KBM-7 (cell line): ENCODE measurements at places on chromosomes 7 and 10.

DNA sequence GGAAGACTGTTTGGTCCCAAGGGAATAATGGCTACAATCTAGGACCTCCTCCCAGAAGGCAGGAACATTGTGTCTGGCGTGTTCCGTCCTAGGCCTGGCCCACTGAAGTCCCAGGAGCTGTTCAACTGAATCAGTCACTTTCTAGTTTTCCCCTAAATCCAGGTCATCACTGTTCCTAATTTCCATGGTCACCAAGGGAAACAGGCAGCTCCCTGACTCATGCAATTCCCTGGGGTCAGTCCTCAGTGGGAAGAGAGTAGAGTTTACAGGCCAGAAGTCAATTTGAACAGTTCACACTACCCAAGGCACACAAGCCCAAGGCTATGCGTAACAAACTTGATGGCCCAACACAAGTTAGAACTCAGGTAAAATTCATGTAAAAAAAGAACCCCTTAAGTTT is 44.0 kb downstream of the CREB3L2 start:
- no peak for DNase-seq

- DNase-seq, result peak; percentile 7
Measured at GRCh38 chr10:130389906-130390305, 253.7 kb downstream of the GLRX3 start.

DNA sequence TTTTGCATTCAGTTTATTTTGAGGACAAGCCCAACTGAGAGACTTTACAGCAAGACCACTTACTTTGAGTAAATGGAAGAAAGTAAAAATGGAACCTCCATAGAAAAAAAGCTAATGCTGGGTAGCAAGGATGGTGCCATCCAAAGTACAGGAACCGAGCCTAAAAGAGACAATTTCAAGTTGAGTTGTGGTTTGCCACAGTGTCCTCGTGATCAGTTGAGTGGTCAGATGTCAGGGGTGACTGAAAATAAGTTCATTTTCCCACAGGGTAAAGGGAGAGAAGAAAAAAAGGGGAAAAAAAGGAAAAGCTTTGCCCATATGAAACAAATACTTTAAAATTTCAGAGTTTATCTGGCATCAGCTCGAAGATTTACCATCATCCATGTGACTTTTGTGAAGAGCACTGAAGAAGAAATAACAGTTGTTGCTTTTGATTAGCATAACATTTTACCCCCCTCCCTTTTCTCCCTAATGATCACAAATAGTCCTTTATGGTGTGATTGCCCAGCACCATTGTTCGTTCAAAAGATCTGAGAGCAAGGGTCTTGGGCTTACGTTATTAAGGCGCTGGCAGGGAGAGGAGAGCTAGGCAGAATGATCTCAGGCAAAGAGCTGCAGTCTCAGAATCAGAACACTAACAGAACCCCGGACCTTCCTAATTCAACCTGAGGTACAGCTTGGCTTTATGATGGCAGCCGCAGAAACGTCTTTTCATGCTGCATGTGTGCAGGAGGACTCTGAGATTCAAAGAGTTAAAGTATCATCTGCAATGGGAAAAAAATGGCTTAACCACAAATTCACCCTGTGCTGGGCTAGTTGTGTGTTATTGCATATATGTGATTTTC is 338.1 kb downstream of the RNLS start:
- DNase-seq, result no peak

- no peak for DNase-seq
Measured at GRCh38 chr10:124498056-124498455, 36.4 kb downstream of the LHPP start.

- no peak for DNase-seq
Measured at GRCh38 chr7:749140-749551, 22.1 kb upstream of the PRKAR1B start.

DNA sequence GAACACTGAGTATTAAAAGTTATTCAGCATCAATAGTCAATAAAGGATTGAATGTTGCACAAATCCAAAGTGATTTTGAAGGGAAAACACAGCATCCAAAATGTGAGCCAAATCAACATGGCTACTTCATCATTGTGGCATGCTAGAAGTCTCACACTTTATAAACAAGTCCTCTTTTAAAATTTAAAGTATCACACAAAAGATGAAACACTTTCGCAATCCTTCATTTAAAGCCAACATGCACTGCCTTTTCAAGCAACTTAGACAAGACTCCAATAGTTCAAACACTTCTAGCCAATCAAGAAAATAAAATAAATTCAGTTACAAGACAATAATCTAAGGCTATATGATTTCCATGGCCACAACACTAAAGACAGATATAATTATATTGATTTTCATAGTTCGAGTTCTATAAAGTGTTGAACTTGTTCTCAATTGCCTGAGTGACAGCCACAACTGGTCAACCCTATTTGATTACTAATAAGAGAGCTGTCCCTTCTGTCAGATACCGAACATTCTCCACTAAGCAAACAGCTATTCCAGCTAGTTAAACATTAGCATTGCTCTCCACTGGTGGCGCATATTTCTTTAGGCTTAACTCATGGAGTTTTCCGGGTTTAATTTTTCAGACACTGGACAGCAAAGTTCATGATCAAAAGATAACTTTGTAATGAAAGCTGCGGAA is 8.3 kb downstream of the EBF3 start:
- no peak for DNase-seq

DNA sequence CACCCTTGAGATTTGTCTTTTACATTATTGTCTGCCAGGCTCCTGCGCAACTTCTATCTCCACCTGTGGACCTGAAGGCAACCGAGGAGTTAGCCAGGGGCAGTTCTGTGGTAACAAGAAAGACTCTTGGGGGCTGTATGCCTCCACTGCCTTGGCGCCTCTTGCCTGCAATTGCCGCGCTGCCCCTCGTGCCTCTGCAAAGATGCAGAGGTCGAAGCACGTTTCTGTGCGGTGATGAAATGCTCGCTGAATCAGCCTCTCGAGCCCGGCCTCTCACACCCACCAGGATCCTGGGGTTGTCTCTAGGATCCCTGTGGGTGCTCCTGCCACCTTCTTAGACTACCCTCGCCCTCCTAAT is 486 bp upstream of the LHFPL3 start:
- no peak for DNase-seq

DNA sequence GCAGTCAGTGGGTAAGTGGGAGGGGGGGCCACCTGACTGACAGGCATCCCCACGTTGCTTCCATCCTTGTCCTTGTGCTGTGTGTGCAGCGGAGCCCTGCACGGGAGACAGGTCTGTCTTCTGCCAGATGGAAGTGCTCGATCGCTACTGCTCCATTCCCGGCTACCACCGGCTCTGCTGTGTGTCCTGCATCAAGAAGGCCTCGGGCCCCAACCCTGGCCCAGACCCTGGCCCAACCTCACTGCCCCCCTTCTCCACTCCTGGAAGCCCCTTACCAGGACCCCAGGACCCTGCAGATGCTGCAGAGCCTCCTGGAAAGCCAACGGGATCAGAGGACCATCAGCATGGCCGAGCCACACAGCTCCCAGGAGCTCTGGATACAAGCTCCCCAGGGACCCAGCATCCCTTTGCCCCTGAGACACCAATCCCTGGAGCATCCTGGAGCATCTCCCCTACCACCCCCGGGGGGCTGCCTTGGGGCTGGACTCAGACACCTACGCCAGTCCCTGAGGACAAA is 24.8 kb downstream of the TBATA start:
- DNase-seq, result no peak
